ENCODE measurements at places on chromosomes 7 and 10. TPM values are rescaled to one million over a fixed set of nuclear protein-coding genes. Genes with fewer than 3 reads are reported as not detected.

Gene TBXAS1
- 86.3 TPM for total RNA-seq

Gene MYOZ1
- total RNA-seq, result 2.4 TPM

DNA sequence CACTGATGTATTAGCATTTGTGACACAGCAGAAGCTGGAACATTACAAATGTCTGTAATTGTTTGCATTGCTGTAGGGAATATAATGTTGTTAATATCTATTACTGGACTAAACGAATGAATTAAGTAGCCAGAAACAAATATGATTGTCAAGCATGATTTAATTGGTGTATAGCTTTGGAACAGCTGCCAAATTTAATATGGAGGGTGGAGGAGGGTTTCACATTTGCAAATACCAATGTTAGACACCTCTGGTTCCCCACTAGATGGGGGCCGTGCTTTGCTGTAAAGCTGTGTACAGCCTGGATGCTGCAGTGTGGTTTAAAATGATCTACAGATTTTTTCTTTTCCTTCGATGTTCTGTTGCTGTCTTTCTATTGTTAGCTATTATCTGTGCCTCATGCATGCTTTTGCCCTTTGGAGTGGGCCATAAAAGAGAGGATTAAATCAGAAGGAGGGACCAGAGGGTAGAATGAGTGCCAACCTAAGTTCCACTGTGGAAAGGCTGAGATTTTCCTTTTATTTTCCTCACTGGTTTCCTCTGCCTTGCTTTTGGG lies 23.1 kb downstream of the DNAJB9 start:
- DNase-seq, result peak; percentile 69

DNA sequence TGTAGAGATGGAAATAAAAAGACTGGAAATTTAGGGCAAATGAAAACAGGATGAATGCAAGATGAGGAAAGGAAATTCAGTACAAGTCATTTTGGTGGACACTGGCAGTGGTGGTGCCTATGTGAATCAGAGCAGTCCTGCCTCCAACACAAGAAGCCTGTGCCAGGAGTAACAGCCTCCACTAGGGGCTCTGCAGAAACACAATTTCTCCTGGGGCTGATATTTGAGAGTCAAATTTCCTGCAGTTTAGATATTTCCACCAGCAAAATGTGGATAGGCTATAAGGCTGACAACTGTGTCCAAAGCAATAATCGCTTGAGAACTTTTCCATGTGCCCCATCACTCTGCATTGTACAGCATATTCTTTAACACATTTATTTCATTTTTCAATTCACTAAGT lies 4.7 kb upstream of the PLXDC2 start:
- peak; percentile 24 for DNase-seq

DNA sequence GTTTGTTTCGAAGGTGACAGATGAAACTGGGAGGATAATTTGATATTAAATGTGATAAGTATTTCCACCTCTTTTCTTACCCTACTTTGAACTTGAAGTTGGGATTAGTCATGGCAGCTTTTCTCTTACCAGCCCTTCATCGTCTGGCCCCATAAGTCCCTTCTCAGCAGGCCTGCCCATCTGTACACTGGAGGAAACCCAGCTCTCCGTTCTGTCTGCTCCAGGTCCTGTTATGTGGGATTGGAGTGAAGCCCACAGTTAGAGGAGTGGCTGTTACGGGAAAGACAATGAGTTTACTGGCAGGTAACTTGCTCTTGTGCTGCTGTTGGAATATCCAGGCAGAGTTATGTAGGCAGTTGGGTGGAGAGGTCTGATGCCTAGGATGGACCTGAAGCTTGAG lies 127.3 kb downstream of the CAMK1D start:
- DNase-seq, result no peak
